HCEC 1CT (cell line): ENCODE measurements at places on chromosomes 2 and 18.
A peak's percentile ranks its signal among the peaks of the same experiment; 100 is the strongest.

DNA sequence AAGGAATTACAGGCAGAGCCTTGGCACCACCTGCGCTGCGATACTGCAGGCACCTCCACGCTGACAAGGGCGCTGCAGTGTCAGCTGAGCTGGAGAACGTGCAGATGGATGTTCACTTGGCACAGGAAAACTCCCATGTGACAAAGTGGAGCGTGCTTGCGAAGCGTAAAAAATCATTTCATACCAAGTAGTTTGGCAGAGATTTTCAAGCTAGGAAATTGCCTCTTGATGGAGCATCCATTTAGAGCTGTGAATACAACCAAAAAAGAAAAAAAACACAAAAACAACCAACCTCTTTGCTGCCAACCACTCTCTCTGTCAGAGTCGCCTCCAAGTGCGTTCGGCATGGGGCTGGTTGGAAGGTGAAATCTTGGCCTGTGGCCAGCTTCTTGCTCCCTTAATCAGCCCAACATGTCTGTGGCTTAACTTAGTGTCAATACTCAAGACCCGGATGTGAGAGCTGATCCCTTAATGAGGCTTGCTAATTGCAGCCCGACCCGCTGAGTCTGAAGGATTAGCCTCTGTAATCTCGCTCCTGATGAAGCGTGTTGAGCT, 38.1 kb downstream of the ACOXL start:
- DNase-seq = no peak

DNA sequence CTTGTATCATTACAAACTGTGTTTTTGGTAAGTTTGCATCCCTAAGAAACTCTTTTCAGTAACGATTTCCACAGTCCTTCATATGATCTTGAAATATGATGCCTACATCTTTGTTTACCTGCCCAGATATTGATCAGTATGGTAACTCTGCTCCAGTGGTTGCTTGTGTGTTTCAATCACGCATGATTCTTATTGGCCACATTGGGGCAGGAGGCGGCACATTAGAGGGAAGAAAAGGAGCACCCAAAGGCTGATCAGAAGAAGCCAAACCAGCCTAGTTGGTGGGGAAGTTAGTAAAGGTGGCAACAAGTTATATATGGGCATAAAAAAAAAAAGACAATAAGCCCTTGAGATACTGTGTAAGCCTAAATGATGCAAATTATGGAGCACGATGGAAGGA, 158.9 kb downstream of the RHBDD1 start:
- DNase-seq = no peak

DNA sequence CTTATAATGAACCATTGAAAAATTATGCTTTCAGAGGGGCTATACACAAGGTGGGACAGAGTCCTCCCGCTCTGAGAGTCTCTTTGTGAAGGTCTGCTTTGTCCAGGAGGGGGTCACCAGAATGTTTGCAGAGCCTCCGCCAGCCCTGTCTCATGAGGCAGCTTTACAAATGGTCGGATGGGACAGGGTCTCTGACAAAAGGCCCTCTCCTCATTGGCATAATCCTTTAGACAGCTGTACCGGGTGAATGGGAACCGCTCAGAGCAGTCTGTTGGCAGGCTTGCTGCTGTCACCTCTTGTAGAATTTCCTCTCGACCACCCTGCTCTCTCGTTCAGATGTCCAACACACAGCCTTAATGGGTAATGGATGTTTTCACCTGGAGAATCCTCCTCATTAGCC, 40.2 kb upstream of the TGIF1 start:
- DNase-seq = no peak

- DNase-seq = no peak
Measured at GRCh38 chr18:9649164-9649540, 34.8 kb upstream of the PPP4R1 start.

DNA sequence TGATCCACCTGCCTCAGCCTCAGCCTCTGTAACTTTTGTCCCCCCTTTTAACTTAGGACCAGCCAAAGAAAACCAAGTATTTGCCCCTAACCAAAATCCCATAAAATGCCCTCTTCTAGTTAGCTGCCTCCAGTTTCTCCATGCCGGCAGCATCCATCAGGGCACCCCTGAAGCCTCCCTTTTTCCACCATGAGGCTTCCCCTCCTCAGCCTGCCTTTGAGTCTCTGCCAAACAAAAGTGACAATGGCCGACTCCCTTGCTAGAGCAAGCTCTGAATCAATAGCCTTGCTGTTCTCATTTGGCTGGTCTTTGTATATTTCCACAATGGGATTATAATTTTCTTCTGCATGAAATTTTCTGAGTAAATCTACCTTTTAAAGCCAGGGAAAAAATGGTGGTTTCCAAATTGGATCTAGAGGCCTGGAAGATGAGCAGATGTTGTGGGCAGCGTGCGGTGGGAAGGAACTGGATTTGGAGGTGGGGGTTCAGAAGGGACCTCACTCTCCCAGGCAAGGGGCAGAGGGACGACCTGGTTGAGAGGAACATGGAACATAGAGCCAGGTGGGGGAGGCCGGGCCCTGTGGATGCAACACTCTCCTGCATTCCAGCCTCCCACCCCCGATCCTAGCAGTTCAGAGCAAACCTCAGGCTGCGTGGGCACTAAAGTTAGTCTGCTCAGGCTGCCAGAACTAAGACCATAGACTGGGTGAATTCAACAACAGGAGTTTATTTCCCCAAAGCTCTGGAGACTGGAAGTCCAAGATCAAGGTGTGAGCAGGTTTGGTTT, 80.6 kb downstream of the HS6ST1 start:
- no peak for DNase-seq

DNA sequence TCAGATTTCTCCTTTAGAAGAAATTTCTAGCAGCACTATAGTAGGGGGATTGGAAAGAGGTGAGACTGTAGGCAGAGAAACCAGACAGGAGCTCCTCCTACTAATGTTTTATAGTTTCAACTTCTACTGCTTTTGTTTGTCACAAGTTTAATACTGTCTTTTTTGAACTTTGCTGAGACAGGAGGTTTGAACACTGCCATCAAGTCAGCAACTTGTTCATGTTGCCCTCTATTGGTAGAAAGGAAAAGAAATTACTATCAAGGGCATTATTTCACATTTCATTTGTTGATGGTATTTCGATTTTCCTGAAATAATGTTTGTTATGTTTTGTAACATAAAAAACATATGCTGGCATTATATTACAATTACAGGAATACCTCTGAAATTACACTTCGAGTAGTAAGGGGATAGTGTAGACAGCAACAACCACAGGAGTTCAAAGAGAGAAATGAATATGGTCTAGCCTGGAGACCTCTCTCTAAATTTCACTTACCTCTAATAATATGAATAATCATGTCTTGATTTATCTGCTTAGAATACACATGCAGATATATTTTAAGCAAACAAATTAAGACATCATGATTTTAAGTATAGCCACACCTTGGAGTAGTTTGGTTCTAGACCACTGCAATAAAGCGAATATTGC, 12.4 kb upstream of the CCDC88A start:
- peak; percentile 62 for DNase-seq

DNA sequence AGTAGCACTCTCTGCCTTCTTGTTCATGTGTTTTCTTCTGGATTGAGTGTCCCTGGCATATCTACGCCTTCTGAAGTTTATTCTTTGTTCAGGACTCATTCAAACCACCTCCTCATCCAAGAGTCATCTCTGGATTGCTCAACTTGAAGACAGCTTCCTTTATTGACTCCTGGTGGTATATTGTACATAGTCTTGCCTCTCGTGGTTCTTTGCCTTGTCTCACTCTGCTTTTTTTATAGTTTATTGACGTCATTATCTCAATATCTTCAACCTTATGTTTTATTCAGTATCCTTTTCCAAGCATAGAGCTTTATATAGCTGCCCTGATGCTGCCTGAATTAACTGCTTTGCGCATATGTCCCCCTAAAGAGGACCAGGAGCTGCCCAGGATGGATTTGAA, 161.7 kb downstream of the INSIG2 start:
- DNase-seq = no peak

- peak; percentile 6 for DNase-seq
Measured at GRCh38 chr2:72570413-72570812, 255.4 kb downstream of the EXOC6B start.

DNA sequence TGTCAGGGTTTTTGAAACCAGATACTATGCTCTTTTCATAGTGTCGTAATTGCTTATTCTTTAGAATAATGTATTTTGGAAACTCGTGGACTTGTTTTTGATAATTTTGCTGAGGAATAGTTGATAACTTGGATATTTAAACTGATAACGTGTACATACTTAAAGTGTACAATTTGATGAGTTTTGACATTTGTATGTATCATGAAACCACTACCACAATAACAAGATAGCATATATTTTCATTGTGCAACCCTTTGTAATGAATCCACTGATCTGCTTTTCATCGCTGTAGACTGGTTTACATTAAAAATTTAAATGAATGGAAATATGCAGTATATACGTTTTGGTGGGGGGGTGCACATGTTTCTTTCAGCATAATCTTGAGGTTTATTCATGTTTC, 45.8 kb downstream of the AGFG1 start:
- no peak for DNase-seq

- no peak for DNase-seq
Measured at GRCh38 chr2:2825062-2825461, 494.0 kb upstream of the MYT1L start.

DNA sequence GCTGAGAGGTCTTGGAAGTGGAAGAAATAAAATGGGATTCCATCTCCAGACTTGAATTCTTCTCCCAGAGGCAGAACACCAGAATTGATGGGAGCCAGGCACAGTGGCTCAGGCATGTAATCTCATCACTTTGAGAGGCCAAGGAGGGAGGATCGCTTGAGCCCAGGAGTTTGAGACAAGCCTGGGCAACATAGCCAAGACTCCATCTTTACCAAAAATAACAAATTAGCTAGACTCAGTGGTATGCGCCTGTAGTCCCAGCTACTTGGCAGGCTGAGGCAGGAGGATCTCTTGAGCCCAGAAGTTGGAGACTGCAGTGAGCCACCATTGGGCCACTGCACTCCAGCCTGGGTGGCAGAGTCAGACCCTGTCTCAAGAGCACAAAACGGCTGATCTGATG, 144.3 kb downstream of the C1D start:
- DNase-seq = no peak

DNA sequence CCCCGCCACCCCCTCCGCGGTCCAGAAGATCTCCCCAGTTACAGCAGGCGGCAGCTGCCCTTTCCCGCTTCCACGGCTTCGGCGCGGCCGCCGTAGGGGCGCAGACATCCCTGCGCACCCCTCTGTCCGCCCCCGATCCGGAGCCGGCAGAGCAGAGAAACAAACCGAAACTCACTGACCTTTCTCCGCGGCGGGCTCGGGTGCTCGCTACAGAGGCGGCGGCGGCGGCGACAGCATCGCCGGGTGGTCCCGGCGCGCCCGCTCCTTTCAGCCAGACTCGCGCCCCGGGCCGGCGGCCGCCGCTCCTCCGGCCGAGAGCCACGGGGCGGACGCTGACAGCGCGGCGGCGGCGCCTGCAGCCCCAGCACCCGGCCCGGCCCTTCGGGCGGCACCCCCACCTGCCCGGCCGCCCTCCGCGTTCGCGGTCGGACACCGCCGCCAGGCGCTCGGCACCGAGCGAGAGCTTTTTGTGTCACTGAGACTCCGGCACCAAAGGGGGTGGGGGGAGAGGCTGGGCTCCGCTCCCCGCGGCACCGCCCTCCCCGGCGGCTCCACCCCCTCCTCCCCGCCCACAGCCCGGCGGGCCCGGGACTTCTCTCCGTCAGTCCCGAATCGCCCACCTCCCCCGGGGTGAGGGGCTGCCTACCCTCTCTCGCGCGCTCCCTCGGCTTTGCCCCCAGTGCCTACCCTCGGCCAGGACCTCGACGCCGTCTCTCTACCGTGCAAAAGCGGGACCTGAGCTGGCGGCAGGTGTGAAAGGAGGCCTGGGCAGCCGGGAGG, 1.4 kb upstream of the RNF152 start:
- peak; percentile 59 for DNase-seq

- DNase-seq = peak; percentile 72
Measured at GRCh38 chr2:160368988-160369930, 124.3 kb downstream of the RBMS1 start.

GRCh38 chr2:58920001-58920400, 678.9 kb upstream of the FANCL start:
- DNase-seq = no peak

GRCh38 chr2:140880573-140880972, 1250.2 kb downstream of the LRP1B start:
- DNase-seq = peak; percentile 82

DNA sequence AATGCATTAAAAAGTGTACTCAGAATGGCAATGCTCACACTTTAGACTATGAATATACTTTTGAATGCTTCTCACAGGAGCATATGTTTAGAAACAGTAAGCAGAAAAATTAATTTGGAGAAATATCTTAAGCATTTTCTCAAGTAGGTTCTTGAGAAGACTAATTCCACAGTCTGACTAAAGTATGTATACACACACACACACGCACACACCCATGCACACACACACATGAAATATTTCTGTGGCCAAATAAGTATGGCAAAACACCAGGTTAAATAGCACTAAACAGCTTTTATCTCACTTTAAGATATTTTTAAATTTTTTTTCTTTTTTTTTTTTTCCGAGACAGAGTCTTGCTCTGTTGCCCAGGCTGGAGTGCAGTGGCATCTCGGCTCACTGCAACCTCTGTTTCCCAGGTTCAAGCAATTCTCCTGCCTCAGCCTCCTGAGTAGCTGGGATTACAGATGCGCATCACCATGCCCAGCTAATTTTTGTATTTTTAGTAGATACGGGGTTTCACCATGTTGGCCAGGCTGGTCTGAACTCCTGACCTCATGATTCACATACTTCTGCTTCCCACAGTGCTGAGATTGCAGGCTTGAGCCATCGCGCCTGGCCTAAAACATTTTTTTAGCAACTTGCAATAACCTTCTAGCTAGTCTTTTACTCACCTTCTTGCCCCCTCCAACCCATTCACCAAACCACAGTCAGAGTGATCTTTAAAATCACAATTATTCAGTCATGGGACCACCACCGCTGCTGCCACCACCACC, 67.5 kb upstream of the SCG2 start:
- DNase-seq = peak; percentile 33

DNA sequence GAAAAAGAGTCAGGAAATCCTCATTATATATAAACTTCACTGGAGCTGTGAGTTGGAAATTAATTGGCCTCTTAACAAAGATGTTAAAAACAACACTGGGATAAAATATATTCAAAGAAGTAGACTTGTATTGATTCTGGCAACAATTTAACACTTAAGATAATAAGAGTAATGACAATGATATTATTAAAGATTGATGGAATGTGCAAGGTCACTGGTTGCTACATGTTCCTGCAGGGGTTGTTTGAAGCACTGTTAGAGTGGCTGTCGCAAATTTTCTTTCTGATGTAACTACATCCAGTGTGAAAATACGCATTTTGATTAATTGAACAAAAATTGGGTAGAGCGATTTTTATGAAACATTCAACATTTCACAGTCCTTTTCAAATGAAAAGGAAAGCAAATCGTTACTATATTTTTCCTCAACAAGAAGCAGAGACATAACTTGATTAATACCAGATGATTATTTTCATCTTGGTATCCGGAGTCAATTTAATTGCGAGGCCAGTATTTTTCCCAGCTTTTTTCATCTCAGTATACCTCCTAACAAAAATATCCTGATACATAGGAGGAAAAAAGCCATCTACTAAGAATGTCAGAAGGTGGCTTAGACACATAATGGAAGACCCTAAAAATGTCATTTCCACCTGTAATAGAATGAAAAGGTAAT, 6.1 kb downstream of the PTGR3 start:
- no peak for DNase-seq

- no peak for DNase-seq
Measured at GRCh38 chr2:86140969-86141392, 34.9 kb downstream of the PTCD3 start.
